ENCODE measurements at places on chromosomes 11 and 22.

DNA sequence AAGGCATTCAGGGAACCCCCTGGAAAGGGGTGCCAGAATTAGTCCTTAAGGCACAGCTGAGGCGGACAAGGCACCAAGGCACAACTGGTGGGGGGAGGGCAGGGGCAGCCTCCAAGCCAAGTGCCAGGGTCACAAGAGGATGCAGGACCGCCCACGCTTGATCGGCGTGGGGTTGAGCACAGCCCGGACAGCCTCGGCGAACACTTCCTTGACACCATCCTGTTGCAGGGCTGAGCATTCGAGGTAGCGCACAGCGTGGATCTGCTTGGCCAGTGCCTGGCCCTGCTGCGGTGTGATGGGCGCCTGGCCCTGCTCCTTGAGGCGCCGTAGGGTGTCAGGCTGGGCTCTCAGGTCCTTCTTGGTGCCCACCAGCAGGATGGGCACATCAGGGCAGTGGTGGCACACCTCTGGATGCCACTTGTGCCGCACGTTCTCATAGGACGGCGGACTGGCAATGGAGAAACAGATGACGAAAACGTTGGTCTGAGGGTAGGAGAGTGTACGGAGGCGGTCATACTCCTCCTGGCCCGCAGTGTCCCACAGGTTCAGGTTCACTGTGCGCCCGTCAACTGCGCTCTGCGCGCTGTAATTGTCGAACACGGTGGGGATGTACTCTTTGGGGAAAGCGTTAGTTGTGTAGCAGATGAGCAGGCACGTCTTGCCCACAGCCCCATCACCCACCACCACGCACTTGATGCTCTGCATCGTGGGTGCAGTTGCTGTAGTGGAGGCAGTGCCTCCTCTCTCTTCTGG, 13.1 kb downstream of the RHOG start:
- no peak for DNase-seq

GRCh38 chr22:49400136-49400940, 427.3 kb downstream of the BRD1 start:
- DNase-seq = no peak

DNA sequence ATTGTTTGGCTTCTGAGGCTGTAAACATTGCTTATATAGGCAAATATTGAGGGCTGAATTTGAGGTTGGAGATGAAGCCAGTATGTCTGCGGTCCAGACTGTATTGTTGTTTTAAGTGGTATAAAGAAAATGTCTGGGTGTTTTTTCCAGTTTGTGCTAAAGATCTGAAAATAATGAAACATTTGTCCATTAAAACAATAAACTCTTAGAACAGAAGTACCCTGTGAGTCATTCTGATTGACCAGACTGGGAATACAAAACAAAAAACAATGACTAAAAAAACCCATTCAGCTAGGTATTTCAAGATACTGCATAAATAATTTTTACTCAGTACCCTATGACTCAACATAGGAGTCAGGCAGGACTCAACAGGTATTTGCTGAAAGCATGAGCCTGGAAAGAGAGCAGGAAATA, 20.4 kb downstream of the ALKBH8 start:
- no peak for DNase-seq

DNA sequence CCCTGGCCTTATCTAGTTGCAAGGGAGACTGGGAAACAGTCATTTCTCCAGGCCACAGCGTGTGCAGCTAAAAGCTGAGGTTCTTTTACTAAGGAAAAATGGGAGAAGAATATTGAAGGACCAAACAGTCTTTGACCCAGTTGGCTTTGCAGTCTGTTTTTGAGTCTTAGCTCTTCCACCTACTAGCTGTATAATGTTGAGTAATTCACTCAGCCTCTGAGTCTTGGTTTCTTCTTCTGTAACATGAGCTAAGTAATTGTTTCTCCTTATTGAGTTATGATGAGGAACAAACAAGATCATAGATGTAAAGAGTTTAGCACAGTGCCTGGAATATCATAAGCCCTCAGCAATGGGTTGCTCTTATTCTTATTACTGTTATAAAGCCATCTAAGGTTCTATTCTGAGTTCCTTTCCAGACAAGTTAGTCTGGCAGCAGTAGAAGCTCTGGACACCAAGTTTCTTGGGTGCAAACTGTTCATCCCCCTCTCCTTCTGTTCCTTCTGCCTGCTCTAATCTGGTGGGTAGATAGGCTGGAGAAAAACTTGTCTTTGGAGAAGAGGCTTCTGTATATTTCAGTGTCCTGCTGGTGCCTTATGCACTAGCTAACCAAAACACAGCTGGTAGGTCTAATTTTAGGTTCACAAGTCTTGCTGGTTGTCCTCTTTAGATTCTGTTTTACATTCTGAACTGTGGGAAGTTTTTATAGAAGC, 13.5 kb downstream of the TRIM44 start:
- no peak for DNase-seq

DNA sequence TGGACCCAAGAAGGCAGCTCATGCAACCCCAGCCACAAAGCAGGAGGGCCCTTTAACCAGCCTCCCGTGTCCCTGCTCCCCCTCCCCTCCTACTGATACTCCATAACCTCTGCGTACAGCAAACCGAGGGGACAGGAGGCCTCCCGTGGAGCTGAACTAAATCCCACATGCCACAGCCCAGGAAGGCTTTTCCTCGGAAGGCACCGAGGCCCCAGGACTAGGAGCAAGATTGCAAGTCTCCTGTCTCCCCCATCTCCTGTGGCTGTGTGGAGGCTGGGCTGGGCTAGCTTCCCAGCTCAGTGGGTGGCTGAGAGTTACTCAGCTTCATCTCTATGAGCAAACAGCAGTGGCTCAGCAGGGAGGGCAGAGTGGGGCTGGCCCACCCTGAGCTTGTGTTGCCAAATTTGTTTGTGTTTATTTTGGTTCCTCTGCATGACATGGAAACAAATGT, 62.7 kb upstream of the NECTIN1 start:
- no peak for DNase-seq
